LNCaP clone FGC (cell line): ENCODE measurements at places on chromosomes 5 and 9.

DNA sequence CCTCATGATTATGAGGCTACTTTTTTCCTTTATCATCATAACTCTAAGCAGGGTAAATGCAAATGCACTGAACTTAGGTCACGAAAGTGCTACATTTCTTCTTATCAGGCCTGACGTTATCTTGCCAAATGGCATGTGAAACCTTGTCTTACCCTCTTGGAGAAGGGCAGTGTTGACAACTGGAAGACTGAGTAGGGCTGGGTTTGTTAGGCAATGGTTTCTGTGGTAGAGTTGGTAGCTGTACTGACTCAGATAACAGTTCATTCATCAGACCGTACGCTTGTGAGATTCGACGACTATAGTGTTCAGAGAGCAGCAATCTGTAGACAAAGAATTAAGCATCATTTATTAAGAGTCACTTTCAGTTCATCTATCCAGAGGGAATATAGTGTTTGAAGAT is 127.7 kb downstream of the CPLANE1 start:
- no peak for DNase-seq

GRCh38 chr5:38373743-38374142 is 115.4 kb downstream of the EGFLAM start:
- no peak for DNase-seq

DNA sequence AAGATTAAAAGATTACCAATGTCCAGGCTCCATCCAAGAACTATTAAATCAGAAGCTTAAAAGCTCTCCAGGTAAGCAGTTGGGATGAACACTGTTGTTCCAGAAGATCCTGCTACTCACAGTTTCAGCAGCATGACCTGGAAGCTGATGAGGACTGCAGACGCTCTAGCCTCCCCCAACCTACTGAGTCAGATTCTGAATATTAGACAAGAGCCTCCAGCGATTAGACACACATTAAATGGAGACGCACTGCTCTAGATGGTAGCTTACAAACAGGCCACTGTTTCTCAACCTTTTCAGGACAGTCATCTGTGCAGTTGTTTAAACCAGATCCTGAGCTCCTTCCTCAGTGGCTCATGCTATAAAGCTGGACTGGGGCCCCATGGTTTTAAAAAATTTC is 54.3 kb downstream of the MTMR12 start:
- no peak for DNase-seq

GRCh38 chr9:132414731-132415130 is 4.7 kb downstream of the CFAP77 start:
- no peak for DNase-seq

DNA sequence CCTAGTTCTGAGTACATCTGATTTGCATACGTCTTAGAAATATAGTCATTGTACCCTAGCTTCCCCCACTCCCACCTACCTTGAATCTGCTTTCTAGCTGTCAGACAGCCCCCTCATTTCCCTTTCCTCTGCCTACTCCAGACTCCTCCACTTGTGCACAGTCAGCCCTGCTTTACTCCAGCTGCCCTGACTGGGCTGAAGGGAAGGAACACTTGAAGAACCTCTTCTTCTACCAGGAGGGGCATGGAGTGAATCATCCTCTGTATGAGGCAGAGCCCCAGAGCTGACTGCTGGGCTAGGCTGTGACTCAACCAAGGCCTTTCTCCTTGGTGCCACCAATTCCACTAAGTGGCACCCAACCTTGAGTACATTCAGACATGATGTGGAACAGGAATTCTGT is 18.1 kb upstream of the ZFR start:
- DNase-seq: no peak

- peak; percentile 55 for DNase-seq
Measured at GRCh38 chr5:142720641-142721271, 34.9 kb upstream of the FGF1 start.

- no peak for DNase-seq
Measured at GRCh38 chr5:146761811-146762210, 116.7 kb downstream of the PPP2R2B start.

GRCh38 chr9:121285835-121286687 is 18.1 kb downstream of the GSN start:
- DNase-seq: no peak

DNA sequence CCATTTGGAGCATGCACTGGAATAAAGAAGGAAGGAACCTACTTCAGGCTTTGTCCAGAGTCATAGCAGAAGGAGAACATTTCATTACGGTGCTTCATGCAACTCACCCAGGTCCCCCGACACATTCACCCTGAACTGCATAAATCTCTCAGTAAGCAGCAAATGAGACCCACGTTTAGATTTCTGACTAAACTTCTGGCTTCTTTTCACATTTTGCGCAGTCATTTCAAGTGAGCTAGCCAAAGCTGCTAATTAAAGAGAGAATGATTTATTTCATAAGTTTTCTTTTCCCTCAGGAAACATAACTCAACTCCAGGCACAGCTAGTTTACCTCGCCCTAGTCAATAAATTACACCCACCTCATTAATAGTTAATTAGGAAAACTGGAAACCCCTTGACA is 88.6 kb upstream of the GAS1 start:
- DNase-seq: no peak

DNA sequence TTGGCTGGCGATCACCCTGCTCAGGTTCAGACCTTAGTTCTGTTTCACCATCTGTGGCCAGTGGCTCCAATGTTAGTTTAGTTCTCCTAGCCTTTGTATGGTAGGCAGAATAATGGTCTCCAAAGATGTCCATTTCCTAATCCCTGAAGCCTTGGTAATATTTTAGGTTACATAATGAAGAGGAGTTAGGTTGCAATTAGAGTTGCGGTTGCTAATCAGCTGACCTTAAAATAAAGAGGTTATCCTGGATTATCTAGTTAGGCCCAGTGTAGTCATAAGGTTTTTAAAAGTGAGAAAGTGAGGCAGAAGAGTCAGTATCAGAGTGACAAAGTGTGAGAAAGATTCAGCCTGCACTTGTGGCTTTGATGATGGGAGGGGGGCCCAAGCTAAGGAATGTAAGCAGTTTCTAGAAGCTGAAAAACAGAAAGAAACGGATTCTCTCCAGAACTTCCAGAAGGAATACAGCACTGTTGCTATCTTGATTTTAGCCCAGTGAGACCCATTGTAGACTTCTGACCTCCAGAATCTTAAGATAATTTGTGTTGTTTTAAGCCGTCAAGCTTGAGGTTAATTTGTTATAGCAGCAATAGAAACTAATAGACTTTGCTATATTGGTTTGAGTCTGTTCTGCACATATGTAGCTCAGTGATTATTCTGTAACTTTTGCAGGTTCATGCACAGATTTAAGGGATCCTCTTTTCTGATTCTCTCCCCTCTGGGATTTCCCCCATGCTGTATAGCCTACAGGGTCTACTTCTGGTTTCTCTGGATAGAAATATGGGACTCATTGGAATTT is 21.6 kb downstream of the LNPEP start:
- no peak for DNase-seq

GRCh38 chr5:141780240-141780951 is 97.8 kb downstream of the PCDH1 start:
- no peak for DNase-seq

- no peak for DNase-seq
Measured at GRCh38 chr5:4929092-4929655, 211.0 kb upstream of the ADAMTS16 start.

- DNase-seq: no peak
Measured at GRCh38 chr5:52132053-52132452, 655.7 kb upstream of the ITGA1 start.

DNA sequence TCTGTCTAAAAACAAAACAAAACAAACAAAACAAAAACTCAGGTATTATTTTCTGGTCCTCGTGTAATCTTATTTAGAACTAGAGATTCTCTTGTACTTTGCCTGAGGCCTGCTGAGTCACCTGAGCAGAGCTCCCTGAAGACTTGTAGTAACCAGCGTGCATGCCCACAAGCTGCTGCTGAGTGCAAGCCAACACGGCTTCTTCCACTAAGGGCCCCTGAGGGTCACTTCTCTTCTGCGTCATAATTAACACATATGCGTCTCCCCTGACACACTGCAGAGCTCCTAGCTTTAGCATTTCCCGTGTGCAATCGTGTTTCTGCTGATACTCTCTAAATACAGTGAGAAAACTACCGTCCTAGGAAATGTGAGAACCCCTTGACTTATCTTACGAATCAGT is 10.9 kb upstream of the NDFIP1 start:
- DNase-seq: no peak

DNA sequence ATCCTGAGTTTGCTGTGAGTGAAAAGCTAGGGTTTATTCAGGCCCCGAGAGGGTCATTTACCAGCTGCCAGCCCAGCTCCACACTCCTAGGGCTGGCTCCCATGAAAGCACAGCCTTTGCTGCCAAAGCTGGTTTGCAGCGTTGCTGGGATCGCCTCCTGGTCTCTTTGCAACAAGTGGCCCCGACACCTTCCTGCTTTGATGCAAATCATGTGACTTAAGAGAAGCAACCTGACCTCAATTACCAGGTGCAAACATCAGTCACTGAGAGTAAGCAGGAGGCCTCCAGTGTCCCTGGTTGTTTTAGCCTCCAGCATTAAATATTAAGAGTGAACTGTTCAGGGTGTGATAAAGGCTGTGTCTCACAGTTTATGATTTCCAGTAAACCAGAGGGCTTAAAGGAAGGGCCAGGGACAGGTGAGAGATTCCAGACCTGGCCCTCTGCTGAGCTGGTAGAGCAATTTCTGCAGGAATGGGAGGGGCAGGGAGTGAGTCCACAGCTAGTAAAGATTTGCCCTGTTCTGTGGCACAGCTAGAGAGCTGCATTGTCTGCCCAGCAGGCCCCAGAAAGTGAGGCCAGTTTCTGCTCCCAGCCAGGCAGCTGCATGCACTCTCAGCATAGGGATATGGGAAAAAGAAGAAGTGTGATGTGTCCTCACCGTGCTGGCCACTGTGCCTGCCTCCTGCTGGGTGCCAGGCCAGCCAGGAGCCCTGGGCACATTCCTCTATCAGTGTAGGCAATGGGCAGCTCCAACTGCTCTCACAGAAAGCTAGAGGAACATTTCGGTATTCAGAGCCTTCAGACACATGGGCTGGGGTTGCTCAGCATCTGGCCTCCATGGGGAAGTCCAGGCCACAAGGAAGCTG is 58.0 kb downstream of the SLC22A5 start:
- no peak for DNase-seq

DNA sequence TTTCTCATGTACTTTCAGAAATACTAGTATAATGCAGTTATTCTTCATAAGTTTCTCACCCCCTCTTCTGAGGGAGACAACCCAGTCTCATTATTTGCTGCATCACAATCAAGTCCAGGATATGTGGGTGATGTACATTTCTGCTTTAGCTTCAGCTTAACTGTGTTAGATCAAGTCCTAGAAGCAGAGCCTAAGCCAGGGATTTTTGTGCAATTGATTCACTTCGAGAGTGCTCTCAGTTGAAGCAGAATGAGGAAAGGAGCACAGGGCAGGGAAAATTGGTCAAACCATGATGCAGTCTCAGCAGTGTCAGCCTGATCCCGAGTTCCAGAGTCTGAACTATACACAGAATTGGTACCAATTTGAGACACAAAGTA is 15.1 kb downstream of the HNRNPK start:
- no peak for DNase-seq

DNA sequence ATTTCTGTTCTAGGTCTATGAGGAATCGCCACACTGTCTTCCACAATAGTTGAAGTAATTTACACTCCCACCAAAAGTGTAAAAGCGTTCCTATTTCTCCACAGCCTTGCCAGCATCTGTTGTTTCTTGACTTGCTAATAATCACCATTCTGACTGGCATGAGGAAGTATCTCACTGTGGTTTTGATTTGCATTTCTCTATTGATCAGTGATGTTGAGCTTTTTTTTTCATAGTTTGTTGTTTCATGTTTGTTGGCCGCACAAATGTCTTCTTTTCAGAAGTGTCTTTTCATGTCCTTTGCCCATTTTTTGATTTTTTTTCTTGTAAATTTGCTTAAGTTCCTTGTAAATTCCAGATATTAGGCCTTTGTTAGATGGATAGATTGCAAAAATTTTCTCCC is 867.1 kb downstream of the DTWD2 start:
- no peak for DNase-seq

DNA sequence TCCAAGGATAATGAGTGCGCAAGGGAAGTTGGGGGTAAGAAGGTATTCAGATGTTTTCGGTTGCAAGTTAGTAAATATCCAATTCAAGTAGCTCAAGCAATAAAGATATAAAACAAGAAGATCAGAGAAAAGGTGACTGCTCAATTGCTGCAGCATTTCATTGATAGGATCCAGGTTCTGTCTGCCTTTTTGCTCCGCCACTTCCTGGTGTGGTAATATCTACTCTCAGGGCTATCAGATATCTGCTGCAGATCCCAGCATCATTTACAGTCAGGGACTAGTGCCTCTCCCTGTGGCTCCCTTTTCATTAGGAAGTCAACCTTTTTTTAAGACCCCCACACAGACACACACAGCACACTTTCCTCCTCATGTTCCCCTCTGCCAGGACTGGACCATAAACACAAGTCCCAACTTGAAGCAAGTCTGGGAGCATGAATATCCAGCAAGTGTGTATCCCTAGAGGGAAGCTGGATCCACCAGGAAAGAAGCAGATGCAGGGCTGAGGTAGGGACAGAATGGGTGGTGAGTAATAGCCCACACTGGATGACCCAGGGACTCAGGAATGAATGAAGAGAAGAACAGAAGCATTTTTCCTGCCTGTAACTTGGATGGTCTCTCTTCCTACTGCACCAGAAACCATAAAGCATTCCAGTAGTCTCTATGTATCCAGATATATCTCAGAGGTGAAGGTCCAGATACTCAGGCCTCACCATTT is 53.7 kb downstream of the ZNF622 start:
- no peak for DNase-seq

GRCh38 chr9:12091865-12092527 is 601.2 kb upstream of the TYRP1 start:
- no peak for DNase-seq

- DNase-seq: no peak
Measured at GRCh38 chr9:115635680-115636383, 517.8 kb upstream of the PAPPA start.

- DNase-seq: no peak
Measured at GRCh38 chr5:168401226-168401625, 85.0 kb upstream of the RARS1 start.

GRCh38 chr5:36279054-36279698 is 22.5 kb downstream of the RANBP3L start:
- DNase-seq: no peak
